ENCODE measurements at places on chromosomes 2 and 18. TPM values are rescaled to one million over a fixed set of nuclear protein-coding genes. Genes with fewer than 3 reads are reported as not detected.

DNA sequence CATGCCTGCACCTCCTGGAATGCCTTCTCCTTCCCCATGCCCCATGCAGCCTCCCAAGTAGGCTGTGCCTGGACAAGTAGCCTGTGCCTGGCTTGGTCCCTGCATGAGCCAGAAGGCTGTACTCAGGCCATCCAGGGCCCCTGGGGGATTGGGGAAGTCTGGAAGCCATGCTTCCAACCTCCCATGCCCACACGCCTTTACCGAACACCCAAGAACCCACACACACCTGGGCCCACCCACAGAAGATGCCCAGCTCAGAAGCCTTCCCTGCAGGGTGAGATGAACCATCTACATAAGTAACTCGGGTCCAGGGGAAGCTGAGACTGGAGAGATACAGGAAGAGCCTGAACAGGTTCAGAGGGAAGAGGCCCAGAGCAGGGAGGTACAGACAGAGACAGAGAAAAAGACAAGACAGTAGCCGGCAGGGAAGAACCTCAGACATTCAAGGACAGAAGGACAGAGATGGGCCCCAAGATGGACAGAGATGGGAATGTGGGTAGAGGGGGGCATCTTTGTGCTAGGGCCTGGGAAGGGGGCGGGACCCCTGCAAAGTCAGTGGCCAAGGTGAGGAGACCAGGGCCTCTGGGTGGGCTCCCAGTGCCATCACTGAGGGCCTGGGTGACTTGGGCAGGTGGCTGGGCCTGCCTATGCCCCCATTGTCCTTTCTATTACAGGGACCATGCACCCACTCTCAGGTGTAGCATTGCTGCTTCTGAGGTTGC, 4.3 kb downstream of the BIN1 start:
- no peak for DNase-seq
- H3K4me3 ChIP-seq, result no peak overlapping the region
- no peaks in the 10 kb centered on the region for H3K4me1 ChIP-seq
- H3K36me3 ChIP-seq, result no peaks in the 10 kb centered on the region

GRCh38 chr2:2007551-2008501, 263.5 kb upstream of the PXDN start:
- H3K27ac ChIP-seq, result no peak overlapping the region
- DNase-seq, result no peak
- H3K4me1 ChIP-seq, result no peaks in the 10 kb centered on the region
- H3K4me3 ChIP-seq, result no peak overlapping the region
- H3K36me3 ChIP-seq, result no peaks in the 10 kb centered on the region

DNA sequence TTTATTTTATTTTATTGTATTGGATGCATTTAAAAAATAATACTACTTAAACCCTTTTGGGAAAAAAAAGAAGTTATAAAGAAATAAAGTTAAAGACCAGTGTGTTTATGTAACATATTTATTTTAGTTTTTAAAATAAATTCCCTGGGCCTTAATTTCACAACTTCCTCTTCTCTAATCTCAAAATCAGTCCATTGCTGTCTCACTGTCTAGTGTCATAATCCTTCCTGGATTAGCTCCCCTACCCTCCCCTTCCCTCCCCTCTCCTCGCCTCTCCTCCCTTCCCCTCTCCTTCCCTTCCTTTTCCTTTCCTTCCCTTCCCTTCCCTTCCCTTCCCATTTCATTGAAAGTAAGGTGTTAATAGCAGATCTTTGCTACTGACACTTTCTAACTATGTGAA, 40.3 kb upstream of the ZEB2 start:
- no peaks in the 10 kb centered on the region for H3K27me3 ChIP-seq
- no peak for DNase-seq
- no peaks in the 10 kb centered on the region for H3K4me1 ChIP-seq
- no peak overlapping the region for H3K4me3 ChIP-seq
- no peak overlapping the region for H3K27ac ChIP-seq

GRCh38 chr2:237581751-237582746, 8.5 kb downstream of the RAB17 start:
- no peaks in the 10 kb centered on the region for H3K36me3 ChIP-seq
- no peak overlapping the region for H3K4me3 ChIP-seq
- DNase-seq, result peak; percentile 70
- no peaks in the 10 kb centered on the region for H3K4me1 ChIP-seq
- H3K27me3 ChIP-seq, result no peaks in the 10 kb centered on the region

FZD7 gene
- 12.8 TPM for total RNA-seq

DNA sequence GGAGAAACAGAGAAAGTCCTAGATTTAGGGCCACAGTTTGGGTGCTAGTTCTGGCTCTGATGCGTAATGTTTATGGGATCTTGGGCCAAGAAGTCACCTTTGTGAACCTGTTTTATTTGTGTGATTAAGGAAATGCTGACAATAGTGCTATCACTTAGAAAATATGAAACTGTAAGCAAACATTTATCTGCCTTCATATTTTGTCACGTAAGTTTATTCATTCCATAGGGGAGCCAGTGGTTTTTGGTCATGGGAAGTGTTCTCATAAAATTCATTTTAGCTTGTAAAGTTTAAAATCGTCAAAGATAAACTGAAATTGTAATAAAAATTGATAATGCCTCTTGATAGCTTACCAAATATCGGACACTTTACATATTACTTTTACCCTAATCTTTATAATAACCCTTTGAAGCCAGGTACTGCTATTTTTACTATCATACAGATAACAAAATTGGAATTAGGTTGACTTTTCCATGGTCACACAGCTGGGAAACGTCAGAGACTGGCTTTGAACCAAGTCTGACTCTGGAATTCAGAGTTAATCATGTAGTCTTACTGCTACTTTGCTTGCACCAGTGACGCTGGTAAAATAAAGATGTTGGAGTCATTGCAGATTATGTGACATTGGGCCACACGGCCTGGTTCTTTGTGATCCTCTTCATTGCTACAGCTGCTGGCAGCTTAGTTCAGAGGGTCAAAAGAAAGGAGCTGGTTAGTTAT, 99.7 kb downstream of the ICA1L start:
- H3K36me3 ChIP-seq, result no peaks in the 10 kb centered on the region
- no peaks in the 10 kb centered on the region for H3K27me3 ChIP-seq
- no peak overlapping the region for H3K4me3 ChIP-seq
- H3K27ac ChIP-seq, result no peak overlapping the region
- H3K4me1 ChIP-seq, result no peaks in the 10 kb centered on the region

QPCT gene
- 1.8 TPM for total RNA-seq

DNA sequence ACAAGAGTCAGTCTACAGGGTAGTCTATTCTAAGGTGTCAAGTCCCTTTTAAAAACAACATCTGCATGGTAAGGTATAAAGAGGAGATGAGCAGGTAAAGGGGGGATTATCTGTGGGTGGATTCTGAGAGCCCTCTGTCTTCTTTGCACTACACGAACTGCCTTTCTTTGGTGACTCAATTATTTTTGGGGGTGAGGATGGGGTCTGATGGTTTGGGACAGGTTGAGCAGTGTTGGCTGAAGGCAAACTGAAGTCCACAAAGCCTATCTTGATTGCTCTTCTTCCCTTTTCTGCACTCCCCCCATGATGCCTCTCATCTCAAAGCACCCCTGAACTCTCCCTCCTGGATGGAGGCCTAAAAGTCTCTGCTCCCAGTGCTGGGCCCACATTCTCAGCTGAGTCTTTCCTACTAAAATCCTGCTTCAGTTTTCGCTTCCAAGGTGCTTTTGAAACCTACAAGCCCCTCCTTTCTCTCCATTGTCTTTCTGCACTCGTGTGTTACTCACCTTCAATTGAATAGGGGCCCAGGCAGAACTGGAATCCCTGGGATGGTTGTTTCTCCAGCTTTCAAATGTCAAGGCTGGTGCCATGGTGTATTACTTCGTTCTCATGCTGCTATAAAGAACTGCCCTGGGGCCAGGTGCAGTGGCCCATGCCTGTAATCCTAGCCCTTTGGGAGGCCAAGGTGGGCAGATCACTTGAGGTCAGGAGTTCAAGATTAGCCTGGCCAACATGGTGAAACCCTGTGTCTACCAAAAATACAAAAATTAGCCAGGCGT, 64.3 kb downstream of the PRKCE start:
- H3K27ac ChIP-seq, result no peak overlapping the region
- H3K36me3 ChIP-seq, result no peaks in the 10 kb centered on the region
- no peak overlapping the region for H3K4me3 ChIP-seq
- no peaks in the 10 kb centered on the region for H3K27me3 ChIP-seq

IL1RL1 gene
- total RNA-seq, result 7.6 TPM

TTN gene
- 10.8 TPM for total RNA-seq

CD8B2 gene
- total RNA-seq, result not detected

GRCh38 chr2:196538189-196538588, 101.3 kb upstream of the CCDC150 start:
- no peaks in the 10 kb centered on the region for H3K36me3 ChIP-seq
- H3K4me1 ChIP-seq, result no peaks in the 10 kb centered on the region
- no peaks in the 10 kb centered on the region for H3K27me3 ChIP-seq

DNA sequence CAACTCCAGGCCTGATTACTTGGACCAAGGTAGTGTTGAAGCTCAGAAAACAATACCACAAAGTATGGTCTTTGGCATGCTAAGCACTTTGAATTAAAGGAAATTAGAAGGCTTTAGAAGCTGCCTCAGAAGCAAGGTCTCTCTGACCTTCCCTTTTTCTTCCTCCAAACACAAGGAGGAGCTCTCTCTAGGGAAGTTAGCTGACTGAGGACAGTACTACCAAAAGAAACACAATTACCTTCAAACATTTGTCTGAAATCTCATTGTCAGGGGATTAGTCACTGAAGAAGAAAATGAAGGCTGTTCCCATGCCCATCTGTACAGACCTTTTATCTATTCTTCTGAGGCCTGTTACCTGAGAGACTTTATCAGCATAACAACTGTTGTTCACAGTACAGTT, 279.3 kb downstream of the CDH20 start:
- no peaks in the 10 kb centered on the region for H3K27me3 ChIP-seq
- H3K4me1 ChIP-seq, result no peaks in the 10 kb centered on the region
- H3K4me3 ChIP-seq, result no peak overlapping the region
- DNase-seq, result no peak

DNA sequence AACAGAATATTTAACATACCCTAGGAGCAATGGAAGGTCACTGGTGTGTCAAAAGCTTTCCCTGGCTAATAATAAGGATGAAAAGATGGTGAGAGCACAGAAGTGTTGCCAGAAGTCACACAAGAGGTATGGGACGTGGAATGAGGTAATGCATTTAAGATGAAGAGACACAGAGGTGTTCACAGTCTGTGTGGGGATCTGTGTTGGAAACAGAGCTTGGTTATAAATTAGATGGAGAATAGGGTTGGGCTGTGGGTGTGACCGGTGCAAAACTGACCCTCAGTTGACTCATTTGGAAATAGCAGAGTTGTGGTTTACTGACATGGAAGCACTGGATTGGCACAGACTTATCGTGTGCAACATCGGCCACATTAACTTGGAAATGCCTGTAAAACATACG, 372.5 kb downstream of the SATB2 start:
- no peak overlapping the region for H3K27ac ChIP-seq
- H3K27me3 ChIP-seq, result no peaks in the 10 kb centered on the region
- H3K4me1 ChIP-seq, result no peaks in the 10 kb centered on the region

DNA sequence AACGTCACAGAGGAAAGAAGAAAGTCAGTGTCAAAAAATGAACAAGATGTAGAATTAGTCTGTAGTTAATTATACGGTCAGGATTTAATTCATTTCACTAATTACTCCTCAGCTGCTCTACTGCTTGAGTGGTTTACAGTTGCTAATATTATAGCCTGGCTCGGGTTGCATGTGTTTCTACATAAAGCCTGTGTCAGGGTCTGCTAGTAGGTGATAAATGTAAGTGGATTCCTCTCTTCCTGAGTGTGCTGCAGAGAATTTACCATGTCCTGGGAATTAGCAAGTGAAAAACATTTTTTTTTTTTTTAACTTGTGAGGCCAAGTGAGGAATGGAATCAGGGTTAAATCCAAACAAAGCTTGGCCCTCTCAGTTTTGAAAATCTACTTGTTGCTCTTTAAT, 622.6 kb downstream of the EPHA4 start:
- H3K27ac ChIP-seq, result no peak overlapping the region
- no peaks in the 10 kb centered on the region for H3K4me1 ChIP-seq
- no peak for DNase-seq
- no peak overlapping the region for H3K4me3 ChIP-seq

DNA sequence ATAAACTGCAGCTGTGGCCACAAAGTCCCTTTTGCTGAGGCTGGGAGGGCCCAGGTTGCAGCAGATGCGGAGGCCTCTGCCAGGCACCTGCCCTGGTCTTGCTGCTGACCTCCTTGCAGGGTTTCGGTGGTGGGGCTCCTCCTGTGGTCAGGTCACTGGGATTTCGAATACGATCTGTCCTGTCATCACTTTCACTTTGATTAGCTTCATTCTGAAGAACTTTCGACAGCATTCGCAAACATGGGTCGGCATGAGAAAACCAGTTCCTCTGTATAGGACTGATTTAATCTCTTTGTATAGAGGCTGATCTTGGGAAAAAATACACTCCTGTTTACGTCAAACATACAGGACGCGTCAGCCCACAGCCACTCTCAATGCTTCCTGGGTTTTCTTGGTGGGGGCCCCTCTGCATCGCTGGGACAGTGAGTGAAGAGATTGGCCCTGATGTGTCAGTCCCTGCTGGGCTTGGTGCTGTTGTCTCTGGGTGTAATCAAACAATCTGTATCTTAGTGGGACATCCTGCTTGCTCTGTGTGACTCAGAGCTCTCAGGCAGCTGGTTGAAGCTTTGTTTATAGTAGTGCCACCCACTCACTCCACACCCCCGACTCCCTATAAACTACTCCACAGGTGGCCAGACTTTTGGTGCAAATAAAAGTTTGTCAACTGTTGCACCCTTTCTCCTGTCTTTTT, 209.4 kb upstream of the CXCR4 start:
- no peak overlapping the region for H3K4me3 ChIP-seq
- H3K27me3 ChIP-seq, result no peaks in the 10 kb centered on the region
- H3K27ac ChIP-seq, result no peak overlapping the region
- DNase-seq, result no peak
- no peaks in the 10 kb centered on the region for H3K36me3 ChIP-seq

All from tibial nerve (tissue), 4 donors.